Kidney tubule cell (primary cell): ENCODE measurements at places on chromosomes 13 and 19.

GRCh38 chr19:36686365-36687213, 823 bp upstream of the ZNF567 start:
- DNase-seq = peak; percentile 2

- DNase-seq = no peak
Measured at GRCh38 chr13:32407854-32408253, 20.1 kb downstream of the N4BP2L1 start.

DNA sequence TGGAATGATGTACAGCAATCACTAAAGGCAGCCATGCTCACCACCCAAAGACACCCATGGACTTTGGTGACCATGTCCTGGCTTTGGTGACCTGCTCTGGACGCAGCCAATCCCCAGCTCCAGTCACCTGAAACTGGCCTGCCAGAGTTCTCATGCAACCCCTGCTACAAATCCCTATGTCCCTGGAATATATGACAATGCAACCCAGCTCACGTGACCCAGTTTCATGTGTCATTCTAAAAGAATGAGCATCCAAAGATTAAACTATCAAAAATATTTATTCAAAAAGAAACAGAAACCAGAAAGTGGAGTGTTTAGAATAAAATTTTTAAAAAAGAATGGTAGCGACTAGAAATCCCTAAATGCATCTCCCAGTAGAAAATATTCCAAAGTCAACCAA, 203.3 kb upstream of the IRS2 start:
- no peak for DNase-seq

GRCh38 chr19:2567580-2567979, 91.7 kb downstream of the GADD45B start:
- no peak for DNase-seq

DNA sequence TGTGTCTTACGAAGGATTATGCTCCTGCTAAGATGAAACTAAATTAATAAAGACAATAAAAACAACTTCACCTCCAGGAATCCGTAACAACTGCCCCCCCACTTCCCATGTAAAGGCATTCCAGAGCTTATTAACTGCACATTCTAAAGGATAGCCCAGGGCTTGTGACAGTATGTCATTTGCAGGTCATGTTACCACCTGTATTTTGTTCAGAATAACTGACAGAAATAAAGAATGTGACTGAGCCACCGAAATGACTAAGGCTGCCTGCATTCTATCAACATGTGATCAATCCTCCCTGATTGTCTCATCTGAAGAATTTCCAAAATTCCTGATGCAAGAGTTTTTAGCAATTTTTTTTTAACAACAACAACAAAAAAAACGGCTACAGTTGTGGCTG, 117.2 kb downstream of the MIPEP start:
- peak; percentile 77 for DNase-seq

- DNase-seq = peak; percentile 61
Measured at GRCh38 chr19:12867120-12868099, 13.8 kb downstream of the DNASE2 start.

GRCh38 chr19:19217099-19217498, 5.3 kb downstream of the NCAN start:
- peak; percentile 31 for DNase-seq

DNA sequence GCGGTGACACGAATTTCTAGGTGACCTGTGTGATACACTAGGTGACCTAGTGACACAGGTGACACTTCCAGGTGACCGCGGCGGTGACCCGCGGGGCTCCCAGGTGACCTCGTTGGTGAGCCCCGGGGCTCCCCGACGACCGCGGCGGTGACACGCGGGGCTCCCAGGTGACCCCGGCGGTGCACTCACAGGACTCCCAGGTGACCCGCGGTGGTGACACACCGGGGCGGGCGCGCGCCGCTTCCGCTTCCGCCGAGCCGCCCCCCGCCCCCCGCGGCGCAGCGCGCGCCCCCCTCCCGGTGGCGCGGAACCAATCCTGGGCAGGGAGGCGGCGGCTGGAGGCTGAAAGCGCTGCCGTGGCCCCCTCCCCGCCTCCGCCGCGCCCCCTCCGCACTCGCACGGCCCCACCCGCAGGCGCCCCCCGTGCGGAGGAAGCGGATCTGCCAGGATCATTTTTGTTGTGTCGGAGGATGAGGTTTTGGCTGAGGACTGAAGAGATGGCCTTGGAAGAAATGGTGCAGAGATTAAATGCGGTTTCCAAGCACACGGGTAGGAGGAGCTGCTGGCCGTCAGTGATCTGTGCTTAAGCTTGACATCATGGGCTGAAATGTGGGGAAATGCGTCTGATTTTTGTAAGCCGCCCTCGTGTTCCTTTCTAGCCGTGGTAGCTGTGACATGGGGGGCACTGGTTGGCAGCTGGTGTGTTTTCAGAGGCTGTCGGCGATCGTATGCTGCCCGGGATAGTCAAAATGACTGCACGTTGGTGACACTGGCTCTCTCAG, at the start of gene MCF2L:
Gene MCF2L, plus strand, starts transcription at position 305 of the 782 bp plus-strand sequence. Its CDS starts 166 bp downstream, at position 471.
- peak; percentile 16 for DNase-seq

DNA sequence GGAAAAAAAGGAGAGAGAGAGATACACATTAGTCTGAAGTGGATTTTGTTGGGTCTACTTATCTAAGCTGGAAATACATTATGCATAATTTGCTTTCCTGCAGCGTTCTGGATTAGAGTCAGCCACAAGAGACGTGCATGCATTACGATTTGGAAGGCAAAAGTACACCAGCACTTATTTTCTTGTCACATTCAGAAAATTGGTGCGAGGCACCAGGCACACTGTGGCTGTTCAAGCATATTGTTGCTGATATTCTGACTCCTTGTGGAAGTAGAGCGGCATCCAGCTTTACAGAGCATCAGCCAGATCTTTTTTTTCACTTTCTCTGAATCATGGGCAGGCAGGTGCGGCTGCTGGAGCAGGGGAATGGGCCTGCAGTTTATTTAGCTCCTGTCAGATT, 905.6 kb upstream of the SPRY2 start:
- no peak for DNase-seq

DNA sequence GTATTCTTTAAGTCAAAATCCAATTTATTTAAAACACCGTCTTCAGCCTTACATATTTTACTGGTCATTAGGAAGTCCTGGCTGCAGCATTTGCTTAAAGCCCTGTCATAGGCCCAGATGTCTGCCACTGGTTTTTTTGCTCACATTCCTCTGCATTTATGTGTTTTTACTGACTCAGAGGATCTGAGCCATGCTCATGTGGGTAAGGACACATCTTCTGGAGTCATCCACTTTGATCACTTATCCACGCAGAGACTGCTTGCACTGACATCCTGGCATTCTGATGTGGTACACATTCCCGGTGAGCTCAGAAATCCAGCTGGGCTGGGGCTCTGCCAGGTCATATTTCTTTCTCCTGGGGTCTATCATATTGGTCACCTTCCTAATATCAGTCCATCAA, 531.7 kb upstream of the ARGLU1 start:
- DNase-seq = peak; percentile 86

DNA sequence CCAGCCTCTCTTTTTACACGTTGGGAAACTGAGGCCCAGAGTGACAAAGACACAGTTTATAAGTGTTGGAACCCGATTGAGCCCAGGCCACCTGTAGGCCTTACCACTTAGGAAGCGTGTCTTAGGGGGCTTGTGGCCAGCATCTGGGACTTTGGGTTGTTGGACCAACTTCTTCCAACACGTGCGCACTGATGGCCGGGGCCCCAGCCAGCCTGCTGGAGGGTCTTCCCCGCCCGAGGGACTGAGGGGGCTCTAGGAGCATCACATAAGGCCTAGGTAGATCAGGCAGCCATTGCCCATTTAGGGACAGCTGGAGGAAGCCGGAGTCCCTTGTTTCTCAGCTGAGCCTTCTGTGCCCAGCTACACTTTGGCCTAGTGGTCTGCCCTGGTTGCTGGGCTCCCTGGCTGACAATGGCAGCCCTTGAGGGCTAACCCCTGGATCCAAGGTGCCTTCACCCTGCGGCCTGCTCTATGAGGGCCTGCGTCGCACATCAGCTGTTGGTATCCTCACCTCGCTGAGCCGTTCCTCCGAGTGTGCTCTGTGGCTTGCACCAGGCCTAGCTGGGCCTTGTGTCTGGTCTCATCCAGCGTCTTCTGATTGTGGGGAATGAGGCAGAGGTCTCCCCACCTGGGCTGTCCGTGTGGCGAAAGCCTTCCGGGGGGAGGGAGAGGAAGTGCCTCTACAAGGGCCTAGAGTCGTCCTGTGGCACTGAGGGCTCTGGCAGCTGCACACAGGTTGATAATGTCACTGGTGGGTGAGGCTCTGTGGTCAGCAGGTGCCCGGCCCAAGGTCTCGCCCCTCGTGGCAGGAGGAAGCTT, 1.2 kb downstream of the RAB11B start:
- DNase-seq = no peak

DNA sequence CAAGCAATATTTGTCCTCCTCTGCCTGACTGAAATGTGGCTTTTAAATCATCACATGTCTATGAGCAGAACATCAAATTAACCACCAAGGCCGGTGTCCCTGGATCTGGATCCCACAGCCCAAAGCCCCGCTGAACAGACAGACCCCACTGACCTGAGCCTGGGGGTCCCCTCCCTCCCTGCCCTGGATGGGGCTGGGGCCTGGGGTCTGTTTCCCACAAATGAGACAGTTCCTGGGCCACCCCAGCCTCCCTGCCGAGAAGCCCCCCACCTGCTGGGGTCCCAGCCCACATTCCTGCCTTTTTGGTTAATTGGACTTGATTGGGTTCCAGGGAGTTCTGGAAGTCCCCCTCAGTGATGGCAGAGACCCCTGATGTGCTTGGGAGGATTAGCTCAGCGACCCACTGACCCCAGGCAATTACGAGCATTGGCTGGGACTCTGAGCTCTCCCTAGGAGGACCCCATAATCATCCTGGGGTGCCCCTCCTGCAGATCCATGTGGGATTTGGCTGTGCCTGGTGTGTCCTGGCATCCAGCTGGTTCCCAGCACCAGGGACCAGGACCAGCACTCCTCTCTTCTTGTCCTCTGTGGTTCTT, 19.4 kb upstream of the CPAMD8 start:
- no peak for DNase-seq

DNA sequence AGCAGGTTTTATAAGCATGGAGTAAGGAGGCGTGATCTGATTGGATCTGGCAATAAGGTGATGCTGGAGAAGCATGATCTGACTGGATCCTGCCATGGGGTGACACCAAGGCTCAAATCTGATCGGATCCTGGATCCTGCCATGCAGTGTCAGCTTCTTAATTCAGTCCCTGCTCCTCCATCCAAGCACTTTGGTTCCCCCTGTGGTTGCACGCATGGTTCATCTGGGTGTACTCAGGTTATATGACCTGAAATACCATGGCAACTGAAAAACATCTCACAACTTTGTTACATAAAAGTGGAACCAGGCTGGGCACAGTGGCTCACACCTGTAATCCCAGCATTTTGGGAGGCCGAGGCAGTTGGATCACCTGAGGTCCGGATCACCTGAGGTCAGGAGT, 17.6 kb upstream of the KLK4 start:
- no peak for DNase-seq

GRCh38 chr19:3234800-3235199, 10.3 kb downstream of the CELF5 start:
- no peak for DNase-seq

GRCh38 chr19:20863176-20863575, 59.9 kb upstream of the ZNF85 start:
- DNase-seq = no peak

DNA sequence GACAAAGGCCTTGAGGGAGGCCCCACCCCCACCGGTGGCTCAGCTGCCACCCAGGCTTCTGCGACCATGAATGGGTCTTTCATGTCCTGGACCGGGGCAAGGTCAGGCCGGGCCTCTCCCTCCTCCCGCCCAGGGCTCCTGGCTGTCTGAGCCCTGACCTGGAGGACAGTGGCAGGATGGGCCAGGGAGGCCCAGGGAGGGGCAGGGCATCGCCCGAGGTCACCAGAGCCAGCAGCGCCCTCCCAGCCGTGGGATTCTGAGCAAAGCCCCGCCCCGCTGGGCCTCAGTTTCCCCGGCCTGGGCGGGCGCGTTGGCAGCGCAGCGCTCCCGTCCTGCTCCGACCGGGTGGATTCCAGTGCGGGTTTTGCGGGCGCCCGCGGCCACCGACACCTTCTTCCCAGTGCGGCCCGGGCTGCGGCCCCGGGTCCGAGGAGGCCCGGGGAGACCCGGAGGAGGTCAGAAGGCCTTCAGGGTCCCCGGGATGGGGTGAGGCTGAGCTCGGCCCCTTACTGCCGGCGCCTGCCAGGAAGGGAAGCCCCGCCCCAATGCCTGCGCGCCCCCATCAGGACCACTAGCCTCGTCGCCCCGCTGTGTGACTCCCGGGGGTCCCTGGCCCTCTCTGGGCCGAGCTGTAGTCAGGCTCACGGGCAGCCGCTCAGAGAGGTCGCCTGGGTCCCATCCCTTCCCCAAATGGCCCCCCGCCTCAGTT, 24.6 kb upstream of the SEMA6B start:
- DNase-seq = no peak

DNA sequence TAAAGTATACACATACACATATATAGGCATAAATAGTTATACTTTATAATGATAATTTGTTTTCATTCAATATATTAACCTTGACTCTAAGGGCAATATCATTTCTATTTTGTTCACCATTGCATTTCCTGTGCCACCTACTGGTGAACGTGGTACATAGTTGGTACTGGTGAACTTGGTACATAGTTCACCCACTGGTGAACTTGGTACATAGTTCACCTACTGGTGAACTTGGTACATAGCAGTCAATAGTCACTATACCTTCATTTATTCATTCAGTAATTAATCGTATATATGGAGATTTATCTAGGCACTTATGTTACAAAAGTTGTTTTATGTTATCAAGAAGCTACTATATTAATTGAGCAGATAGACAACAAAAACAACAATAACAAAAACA, 172.6 kb upstream of the ATXN8OS start:
- peak; percentile 40 for DNase-seq

DNA sequence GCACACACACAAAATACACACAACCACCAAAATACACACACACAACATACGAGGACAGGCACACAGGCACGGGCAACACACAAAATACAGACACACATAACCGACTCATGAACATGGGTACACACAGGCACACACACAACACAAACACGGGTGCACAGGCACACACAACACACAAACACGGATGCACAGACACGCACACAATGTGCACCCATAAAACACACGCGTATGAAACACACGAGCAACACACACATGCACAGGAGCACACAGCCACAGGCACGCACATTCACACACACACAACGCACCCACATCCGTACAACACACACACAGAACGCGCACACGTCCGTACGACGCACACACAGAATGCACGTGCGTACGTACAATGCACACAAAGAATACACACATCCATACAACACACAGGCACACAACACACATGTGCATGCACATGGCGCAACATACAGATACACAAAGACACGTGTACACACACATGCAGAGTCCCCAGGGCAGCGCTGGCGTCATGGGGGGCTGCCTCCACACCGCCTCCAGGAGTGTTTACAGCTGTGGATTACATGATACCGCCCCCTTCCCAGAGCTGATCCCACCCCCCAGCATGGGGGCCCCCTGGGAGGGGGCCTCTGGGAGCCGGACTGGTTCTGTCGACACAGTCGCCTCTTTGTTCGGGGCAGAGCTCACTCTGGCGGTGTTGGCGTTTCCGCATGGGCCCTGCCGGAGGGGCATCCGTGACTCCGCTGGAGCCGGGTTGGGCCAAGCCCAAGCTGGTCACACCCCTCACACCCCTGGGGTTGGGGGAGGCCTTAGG, 2.9 kb downstream of the SBNO2 start:
- no peak for DNase-seq

GRCh38 chr19:56159009-56159559, 16.7 kb upstream of the GALP start:
- peak; percentile 47 for DNase-seq
